ENCODE measurements at places on chromosomes 6 and 20.

DNA sequence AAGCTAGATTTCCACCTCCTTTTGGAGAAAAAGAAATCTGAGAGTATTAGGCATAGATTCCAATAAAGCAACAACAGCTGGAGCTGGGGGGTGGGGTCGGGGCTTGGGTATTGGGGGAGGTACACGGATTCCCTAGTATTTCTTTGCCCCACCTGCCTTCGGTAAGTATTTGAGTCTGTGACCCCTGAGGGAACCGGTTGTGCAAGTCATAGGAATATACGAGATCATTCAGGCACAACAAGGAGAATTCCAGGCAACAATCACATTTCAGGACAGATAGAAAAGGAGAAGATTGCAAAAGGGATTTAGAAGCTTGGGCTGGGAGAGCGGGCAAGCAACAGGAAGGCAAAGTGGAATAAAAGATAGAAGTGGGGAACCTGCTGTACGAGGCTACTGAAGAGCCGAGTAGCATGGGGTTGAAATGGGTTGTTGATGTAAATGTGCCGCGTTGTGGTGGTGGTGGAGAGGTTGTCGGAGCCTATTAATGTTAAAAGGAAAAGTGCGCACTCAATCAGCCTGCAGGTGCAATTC, 148.9 kb downstream of the BCAS1 start:
- DNase-seq: no peak

- DNase-seq: no peak
These were observed 3.9 kb upstream of the TRIM39 start for GRCh38 chr6:30322527-30323501.

DNA sequence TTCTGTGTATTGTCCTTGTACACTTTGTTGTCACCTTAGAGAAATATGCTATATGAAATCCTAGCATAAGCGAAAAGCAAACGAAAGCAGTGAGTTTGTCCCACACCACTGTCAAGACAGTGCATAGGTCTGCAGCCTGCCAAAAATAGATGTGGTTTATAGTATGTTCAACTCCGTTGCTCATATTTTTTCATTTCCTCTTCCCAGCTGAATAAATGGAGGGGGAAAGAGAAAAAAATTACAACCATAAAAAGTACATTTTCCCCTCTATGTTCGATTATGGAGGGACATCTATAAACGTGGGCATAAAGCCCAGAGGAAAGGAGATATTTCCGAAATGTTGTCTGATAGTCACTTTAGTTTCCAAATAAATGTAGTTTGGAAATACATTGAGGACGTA, 25.8 kb downstream of the PRL start:
- DNase-seq: no peak

DNA sequence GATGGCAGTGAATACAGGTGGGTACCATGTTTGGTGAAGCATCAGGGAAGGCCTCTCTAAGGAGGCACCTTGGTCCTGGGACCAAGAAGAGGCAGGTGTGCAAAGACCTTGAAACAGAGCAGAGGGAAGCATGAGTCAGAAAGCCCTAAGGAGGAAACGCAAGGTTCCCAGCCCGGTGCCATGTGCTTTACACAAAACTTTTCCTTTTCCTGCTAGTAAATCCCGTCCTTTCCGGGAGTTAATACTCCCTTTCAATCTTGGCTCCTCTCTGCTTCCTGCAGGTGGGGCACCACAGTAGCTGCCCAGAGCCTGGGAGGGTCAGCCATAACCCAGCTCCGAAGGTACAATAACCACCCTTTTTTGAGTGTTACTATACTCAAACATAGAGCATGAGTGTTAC, 19.4 kb upstream of the SLC23A2 start:
- no peak for DNase-seq

DNA sequence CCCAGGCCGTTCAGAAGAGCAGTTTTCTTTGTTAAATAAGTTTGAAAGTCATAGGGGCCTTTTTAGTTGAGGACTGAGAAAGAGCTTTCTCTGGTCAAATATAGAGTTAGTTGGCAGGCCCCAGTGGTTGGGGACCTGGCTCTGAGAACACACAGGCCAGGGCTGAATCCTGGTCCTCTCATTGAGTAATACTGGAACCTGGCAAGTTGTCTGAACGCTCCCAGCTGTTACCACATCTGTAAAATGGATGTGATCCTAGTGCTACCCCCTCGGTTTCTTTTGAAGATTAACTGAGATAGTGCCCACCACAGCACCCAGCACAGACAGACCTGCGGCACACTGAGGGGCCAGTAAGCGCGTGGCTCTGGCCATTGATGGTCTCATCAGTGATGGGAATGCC, 215.5 kb downstream of the ZDHHC14 start:
- no peak for DNase-seq

GRCh38 chr6:118553132-118553531, 5.0 kb downstream of the PLN start:
- no peak for DNase-seq

DNA sequence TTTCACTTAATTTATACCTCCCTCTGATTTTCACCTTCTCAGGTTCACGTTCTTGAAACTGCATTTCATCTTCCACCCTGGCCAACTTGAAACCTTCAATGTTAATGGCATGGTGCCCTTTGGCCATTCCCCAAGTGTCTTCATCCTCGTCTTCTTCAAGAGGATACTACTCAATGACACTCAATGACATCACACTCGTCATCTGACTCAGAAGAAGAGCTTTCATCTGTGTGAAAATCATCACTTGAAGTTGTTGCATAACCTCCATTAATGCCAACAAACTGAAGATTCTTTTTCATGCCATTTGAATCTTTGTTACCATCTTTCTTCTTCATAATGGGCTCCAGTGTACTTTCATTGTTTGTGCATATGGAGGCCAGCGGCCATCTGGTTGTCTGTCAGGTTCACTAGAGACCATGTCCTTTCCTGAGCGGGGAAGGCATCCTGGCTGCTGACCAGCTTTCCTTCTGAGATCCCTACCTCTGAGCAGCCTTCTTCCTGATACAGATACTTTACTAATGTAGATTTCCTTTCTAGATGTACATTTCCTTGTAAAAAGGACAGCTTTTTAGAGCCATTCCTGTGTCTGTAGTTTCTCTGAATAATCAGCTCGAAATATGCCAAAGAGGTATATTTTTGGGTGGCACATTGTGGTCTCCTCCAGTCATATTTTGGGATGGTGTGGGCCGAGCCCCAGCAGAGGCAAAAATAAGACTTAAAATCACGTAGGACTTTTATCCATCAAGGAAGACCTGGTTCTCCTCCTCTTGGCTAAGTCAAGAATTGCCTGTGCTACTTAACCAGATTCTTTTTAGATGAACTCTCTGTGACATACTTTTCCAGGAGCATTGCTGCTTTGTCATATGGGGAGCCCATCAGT, 21.3 kb downstream of the TRMT6 start:
- no peak for DNase-seq

GRCh38 chr20:46948081-46948480, 53.4 kb downstream of the EYA2 start:
- DNase-seq: no peak

GRCh38 chr6:44211284-44211683, 5.4 kb upstream of the MYMX start:
- DNase-seq: no peak

DNA sequence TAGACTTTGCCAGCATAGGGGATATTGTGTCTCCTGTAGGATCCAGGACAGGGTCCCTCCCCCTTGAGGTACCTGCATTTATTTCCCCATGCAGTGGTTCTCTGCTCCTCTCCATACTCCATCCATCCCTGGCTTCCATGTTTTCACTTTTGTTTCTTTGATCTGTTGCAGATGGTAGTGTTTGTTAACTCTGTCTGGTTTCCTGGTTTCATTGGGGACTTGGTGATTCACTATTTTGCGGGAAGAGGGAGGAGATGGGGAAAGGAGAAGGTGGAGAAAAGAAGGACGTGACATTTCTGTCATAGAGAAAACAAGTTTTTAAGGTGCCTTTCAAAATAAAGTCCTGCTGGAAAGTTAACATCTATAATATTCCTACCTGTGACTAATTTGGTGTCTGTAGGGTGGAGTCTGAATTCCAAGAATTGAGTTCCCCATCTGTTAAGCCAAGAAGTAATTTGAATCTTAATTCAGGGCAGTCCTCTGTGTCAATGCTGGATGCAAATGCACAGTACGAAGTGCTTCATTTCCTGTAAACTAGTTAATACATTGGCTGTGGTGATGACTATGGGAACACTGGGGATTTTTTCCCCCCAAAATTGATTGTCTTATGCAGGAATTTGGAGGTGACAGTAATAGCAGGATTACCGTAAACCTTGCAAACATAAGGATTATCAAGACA, 6.9 kb upstream of the RNF144B start:
- DNase-seq: no peak

DNA sequence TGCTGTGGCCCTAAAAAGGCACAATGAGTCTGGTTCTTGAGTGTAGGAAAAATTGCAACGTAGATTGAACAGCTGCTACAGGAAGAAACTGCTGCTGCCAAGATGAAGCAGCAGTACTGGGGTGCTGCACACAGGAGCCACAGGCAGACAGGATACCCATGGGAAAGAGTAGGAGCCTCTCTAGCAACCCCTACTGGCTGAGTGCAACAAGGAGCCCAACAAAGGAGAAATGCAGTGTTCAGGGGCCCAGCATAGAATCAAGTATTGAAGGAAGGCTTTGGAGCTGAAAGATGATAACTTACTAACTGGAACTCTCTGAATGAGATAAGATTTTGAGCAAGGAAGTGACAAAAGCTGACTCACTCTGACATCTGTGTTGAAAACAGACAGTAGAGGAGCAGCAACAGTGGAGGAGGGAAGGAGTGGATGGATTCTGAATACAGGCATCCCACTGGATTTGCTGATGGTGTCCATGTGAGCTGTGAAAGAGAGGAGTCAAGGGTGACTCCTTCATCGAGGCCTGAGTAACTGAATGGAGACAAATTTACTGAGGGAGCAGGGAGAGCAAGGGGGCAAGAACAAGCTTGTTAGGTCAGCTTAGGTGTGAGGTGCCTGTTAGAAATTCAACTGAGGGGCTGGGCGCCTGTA, 534.7 kb upstream of the JARID2 start:
- DNase-seq: no peak

- no peak for DNase-seq
These were observed 97.9 kb upstream of the NEDD9 start for GRCh38 chr6:11330413-11330760.

GRCh38 chr6:4853349-4853748, 77.1 kb downstream of the CDYL start:
- no peak for DNase-seq

- DNase-seq: no peak
These were observed 952.9 kb upstream of the EPHA7 start for GRCh38 chr6:94372229-94372628.

GRCh38 chr6:3233321-3233720, 5.9 kb upstream of the TUBB2B start:
- no peak for DNase-seq

DNA sequence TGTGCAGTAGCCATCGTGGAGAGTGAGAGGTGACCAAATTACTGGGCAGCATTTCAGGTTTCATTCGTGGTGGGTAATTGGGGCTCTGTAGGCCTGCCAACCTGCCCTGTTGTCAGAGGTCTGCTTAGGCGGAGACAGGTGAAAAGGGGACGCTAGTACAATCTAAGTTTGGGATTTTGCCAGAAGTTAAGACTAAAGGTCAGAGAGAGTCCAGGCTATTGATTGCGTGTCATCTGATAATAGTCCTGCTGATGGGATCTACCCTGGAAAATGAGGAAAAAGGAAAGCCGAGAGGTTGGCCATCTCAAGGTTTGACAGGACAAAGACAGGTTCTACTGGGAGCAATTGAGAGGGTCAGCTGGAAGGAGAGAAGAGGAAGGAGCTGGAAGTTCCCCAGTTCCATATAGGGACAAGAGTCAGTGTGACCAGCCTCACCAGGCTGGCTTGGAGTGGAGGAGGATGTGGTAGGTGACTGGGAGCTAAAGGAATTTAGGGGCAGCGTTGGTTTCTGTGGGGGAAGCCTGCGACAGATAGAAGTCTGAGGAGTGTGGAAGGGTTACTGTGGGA, 10.9 kb downstream of the ARFGEF2 start:
- no peak for DNase-seq

DNA sequence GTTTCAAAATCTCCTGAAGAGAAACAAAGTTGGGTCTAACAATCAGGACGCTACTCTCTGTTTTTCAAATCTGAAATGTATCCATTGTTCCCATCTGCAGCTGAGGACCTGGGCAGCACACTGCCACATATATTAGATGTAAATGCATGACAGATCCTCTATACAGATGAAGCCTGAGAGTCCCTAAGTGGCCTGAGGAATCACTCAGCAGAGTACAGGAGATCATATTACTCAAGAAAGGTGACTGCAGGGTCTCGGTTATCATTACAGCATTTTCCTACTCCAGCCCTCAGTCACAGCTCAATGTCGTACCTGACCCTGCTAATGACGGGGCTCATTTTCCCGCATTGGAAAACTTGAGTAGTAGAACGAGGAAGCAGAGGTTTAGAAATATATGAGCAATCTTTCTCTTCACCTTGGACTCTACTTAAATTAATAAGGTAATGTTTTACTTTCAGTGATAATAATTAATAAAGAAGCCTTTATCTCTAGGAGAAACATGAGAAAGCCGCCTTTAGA, 256.2 kb upstream of the IRAK1BP1 start:
- no peak for DNase-seq

- no peak for DNase-seq
These were observed 115.6 kb upstream of the JAG1 start for GRCh38 chr20:10789386-10789785.

DNA sequence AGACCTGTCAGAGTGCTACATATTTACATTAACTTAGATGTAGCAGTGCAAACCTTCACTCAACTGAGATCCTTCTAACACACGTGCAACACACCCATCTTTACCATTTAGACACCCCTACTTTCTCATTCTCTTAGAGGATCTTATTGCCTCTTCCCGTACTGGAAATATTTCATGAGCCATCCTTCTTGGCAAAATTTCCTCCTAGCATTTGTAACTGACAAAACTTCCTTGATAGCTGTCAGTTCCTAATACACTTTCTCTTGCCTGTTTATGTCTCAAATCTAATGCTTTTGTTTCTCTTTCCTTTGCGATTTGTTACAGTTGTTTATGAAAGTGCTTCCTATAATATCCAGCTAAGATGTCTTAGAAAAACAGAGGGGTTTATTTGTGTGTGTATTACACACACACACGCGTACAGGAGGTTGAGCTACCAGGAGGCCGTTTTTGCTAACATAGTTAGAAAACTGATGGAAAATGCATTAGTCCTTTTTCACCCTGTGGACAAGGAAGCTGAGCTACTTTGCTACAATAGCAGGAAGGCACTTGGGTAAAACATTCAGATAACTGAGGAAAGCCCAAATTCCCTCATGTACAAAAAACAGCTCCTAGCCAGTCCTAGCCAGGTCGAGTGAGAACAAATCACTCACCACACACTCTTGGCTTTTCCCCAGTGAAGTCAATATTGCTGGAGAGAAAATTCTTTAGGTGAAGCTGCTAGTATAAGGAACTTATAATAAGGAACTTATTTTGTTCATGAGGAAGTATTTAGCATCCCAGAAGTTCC, 153.6 kb downstream of the NFATC2 start:
- DNase-seq: no peak

- no peak for DNase-seq
These were observed 406.5 kb upstream of the CHD6 start for GRCh38 chr20:42024653-42025052.

GRCh38 chr20:46945465-46945864, 50.8 kb downstream of the EYA2 start:
- DNase-seq: no peak

Measured in stimulated activated CD8-positive, alpha-beta memory T cell treated with anti-CD3 and anti-CD28 coated beads, Interleukin-7, amount 100 ng/mL, for 1 hour (primary cell).